ENCODE measurements at places on chromosomes 12 and 14. TPM values are rescaled to one million over a fixed set of nuclear protein-coding genes. Genes with fewer than 3 reads are reported as not detected.

GRCh38 chr12:19223018-19223417, 93.5 kb downstream of the PLEKHA5 start:
- no peak for DNase-seq

GRCh38 chr12:113887906-113888305, 78.2 kb downstream of the RBM19 start:
- DNase-seq = no peak

CFAP54 gene
- total RNA-seq = 0.88 TPM

- no peak for DNase-seq
Measured at GRCh38 chr12:46702581-46703344, 123.0 kb downstream of the SLC38A4 start.

PPP1R1A gene
- total RNA-seq = not detected

GRCh38 chr12:94211021-94211420, 62.6 kb downstream of the PLXNC1 start:
- no peak for DNase-seq

BRI3BP gene
- 36.5 TPM for total RNA-seq

ACOT6 gene
- not detected for total RNA-seq

DNA sequence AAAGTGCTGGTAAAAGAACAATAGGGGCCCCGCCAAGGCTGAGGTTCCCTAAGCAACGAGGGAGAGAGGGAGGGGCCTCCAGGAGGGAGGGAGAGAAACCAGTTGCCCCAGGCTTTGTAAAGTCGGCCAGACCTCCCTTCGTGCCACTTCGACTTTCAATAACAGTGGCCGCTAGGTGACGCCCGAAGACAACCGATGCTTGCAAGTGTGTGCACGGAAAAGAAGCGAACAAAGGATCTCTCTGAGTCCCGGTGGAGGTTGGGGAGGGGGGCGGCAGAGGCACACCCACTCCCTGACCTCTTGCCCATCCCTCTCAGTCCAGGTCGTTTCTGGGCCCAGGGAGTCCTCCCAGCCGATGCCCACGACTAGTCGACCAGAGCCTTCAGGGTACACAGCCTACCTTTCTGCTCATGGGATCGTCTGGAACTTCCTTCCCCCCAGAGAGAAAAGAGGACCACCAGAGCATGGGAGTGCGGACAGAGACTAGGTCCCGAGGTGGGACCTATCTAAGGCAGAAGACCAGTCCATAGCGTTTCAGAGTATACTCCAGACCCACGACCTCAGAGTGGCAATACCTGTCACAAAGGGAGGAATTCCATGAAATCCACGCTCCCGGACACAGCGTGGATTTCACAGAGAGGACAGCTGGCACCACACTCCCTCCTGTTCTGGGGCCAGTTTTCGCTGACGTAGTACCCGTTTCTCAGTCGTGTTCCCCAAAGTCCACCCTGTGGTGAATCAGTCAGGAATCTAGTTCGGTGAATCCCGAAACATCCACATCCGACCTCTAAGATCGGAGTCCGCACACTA, 262.7 kb upstream of the ALG10B start:
- DNase-seq = no peak

- DNase-seq = no peak
Measured at GRCh38 chr14:77620222-77620870, 3.9 kb upstream of the SPTLC2 start.

DNA sequence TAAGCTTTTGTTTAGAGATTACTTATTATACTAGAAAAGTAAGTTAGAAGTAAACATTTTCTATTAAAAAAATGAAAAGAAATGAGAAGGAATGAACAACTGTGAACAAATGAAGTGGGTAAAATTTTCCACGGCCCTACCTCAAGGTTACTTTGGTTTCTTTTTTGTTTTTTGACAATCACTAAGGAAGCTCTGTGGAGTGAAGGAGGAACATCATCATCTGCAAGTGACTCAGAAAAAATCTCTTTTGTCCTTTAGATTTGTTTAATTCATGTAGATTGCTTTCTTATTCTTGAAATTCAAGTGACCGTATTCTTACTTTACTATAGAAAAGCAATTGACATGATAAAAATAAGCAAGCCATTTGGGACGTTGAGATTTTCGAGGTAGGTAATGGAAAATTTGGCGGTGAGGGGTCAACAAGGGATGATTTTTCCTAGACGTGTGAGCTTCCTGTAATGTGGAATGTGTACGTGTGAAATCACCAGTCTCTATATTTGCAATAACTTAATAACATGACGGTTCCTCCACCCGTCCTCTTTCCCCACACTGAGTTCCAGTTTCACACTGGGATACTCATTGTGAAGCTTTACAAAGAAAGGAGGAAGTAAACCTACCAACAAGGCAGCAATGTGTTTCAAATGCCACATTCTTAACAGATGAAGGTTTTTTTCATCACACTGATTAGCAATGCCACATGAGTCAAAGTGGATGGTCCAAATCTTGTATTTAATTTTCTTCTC, 62.3 kb upstream of the EGLN3 start:
- DNase-seq = no peak

NPFF gene
- total RNA-seq = not detected

TMEM263 gene
- total RNA-seq = 22.7 TPM

DNA sequence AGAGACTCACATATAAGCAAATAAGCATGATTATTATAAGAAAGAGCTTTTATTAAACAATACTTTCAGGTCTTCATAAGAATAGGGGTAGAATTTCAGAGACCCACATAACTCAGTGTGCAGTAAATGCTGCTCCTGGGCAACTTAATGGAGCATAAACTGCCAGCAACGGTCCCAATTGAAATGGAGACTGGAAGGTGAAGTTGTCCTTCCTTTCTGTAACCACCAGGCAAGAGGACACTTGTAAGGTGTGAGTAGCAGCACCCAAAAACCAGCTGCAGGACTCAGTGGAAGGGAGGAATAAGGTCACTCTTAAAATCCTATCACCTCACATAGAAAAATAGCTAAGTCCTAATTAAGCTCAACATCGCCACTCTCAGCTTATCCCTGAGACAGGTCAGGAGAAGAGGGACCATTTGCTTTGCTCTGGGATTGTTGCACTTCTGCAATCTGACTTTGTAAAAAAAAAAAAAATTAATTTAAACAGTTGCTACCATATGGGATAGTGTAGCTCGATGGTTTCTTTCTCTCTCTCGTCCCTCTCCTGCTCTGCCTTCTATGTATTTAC, 22.7 kb upstream of the LTA4H start:
- no peak for DNase-seq

DNA sequence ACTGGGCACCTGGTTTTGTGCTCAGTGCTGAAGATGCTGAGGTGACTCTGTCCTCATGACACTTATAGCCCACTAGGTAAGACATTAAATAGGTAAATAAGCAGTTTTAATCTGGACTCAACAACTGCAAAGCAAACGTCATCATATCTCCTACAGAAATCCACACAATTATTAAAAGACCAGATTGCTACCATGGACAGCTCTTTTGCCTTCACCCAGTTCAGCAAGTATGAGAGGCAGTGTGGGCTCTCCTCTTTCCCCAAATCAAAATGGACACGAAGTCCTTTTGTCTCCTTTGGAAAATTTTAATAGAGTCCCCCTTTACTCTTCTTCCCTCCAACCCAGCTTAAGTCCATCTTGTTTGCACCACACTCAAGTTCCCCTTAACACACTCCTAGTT, 171.1 kb downstream of the RPAP3 start:
- no peak for DNase-seq

DNA sequence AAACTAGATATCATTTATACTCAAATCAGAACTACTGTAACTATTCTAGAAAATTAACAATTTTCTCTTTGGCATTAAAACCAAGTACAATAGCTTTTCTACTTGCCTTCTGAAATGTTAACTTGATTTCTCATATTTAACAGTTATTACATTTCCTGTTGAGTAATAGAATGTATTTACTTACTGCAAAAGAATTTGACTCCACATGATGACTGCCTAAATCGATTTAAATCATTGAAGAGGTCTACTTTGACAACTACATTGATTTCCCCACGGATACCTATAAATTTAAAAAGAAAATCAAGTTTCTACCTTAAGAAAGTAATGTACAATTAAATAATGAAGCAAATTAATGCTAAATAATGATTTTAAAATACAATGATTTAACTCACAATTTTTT, 18.9 kb downstream of the C2CD5 start:
- DNase-seq = no peak
